ENCODE measurements at places on chromosomes 5 and 9.

DNA sequence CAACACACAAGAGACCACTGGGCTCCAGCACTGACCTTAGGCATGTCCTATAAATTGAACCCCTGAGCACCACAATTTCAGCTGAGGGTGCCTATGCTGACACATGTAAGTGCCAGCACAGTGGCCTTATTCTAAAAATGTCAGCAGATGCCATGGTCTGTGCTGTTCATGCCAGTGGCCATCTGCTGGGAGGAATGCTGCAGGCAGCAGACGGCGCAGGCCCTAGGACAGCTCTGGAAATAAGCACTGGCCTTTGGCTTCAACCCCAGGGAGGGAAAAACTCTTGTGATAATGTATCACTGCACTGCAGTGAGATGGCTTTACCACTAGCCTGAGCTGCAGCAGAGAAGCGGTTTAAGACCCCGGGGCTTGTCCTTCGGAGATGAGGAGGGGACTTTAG lies 98.5 kb downstream of the SYK start:
- no peak for DNase-seq

DNA sequence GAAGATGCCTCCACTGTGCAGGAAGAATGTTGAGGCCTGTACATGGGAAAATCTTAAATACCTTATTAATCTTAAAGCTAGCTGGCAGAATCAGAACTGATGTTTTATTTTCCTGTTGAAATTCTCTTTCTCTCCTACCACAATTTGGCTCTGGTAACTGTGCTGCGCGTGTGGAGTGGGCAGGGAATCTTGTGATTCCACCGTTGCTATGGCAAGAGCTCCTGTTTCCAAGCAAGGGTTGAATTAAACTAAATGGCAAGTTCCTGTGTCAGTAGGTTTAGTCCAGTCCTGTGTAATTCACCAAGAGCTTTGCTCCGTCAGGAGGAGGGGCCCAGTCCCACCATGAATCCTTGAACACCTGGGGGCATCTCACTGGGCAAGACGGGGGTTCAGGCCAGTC lies 36.4 kb downstream of the NXNL2 start:
- no peak for DNase-seq

GRCh38 chr5:129223178-129223577 lies 128.6 kb downstream of the ISOC1 start:
- no peak for DNase-seq

GRCh38 chr9:35481347-35481975 lies 8.4 kb upstream of the RUSC2 start:
- DNase-seq, result no peak

DNA sequence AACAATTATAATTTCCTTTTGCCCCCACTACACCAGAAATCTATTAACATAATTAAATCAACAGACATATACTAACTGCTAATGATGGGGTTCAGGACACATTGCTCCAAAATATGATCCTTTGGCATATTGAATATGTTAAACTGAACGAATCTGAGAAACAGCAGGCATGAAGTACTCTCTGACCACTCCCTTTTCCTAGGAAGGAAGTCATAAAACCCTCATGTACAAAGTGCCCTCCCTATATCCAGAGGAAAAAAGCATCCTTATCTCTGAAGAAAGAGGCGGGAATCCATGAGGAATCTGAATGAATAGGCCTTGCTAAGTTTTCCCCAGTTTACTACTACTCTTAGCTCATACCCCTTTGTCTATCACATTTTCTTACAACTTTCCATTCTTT lies 67.9 kb downstream of the ADAMTS6 start:
- DNase-seq, result no peak

DNA sequence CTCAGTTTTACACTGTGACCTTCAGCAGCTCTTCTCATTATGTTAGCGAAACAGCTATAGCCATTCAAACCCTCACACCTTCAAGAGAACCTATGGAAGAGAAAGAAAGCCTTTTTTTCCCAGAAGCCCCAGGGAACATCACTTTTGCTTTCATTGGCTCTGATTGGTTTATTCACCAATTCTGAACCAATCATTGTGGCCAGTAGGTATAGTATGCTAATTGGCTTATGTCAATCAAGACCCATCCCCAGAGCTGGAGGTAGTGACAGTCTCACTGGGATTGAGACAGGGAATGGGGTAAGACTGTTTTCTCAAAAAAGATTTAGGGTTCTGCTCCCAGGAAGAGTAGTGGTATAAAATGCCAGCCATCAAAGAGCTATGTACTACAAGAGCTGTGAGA lies 74.1 kb upstream of the FSD1L start:
- no peak for DNase-seq

GRCh38 chr5:134226441-134227192 lies 744 bp upstream of the PPP2CA start:
- DNase-seq, result no peak

GRCh38 chr5:111932199-111932598 lies 175.2 kb upstream of the NREP start:
- DNase-seq, result no peak

DNA sequence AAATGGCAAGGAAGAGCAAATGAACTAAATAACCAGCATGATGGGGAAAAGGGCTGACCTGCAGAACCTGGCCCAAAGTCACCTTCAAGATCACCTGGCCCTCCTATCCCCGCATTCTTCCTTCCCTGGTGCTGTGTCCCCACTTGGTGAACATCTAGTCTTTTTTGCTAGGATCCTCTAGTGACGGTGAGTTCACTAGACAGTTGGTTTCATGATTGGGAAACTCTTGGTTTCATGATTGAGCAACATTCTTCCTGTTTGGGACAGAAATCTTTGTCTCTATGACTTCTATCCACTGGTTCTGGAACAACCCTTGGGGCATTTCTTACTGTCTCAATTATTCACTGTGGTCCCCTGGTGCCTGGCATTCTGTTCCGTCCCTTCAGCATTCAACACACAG lies 50.2 kb upstream of the DAB2IP start:
- DNase-seq, result no peak

DNA sequence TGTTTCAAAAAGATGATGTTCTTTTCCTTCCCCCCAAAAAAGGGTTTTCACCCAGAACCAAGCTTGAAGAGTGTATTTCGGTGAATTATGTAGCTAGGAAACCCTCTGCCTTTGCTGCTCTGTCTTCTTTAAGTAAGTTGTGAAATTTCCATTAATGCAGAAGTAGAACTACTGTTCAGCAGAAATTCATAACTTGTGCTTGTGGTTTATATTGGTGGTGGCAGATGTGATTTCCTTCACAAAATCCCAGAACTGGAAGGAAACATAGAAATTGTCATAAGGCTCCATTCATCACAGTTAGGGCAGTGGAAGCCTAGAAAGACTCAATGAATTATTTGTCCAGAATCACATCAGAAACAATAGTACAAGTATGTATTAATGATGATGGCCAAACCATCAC lies 42.1 kb upstream of the DAB2 start:
- DNase-seq, result no peak

DNA sequence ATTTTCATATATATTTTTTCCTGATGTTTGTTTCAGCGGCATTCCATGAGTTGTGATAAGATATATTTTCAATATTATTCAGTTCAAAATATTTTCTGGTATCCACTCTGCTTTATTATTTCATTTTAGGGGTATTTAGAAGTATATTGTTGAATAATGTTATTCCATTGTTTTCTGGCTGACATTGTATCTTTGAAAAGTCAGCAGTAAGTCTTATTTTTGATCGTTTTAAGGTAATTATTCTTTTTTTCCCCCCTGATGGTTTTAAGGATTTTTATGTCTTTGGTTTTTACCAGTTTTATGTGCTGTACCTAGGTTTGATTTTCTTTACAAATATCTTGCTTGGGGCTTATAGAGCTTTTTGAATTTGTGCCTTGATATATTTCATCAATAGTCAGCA lies 6.6 kb upstream of the GLRA1 start:
- no peak for DNase-seq

DNA sequence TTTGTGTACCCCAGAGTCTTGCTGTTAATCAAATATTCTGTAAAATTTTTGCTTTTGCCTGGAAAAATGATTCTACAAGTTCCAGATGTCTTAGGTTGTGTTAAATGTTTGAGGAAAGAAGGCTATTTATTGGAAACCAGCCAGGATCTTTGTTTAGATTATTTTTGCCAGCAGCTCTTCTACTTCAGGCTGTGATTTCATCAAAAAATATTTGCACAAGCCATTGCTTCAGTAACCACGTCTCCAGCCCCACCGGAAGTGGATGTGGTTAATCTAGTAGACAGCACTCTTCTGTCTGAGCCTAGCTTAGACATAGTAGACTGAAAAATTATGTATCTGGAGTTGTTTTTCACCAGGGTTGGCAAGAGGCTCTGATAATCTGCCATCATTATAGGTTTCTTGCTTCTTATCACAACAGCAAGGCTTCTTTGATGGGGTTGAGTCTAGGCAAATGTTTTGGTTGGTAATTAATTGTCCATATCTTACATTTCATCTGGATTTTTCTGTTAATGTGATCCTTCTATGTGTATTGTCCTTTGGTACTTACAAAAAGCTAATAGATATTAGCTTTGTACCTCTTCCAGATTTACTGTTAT lies 17.1 kb downstream of the KCTD16 start:
- no peak for DNase-seq

- DNase-seq, result no peak
Observed at GRCh38 chr9:131943351-131943841, 136.3 kb downstream of the MED27 start.

DNA sequence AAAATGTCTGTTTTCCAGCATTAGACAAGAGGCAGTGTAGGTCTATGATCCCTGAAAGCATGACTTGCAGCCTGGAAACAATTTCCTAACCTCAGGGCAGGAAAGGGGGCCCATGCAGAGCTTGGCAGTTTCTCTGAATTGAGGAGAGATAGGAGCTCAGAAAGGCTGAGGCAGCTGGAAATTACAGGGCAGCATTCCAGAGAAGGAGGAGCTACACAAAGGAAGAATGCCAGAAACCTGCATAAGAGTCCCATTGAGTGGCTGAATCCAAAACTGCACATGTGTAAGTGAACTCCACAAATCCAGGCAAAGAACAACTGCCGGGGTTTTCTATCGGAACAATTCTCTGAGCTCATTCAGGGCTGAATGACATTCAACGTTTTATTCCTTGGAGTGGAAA lies 346.8 kb downstream of the PIK3R1 start:
- no peak for DNase-seq

GRCh38 chr5:65061974-65062353 lies 293.2 kb downstream of the CWC27 start:
- no peak for DNase-seq

GRCh38 chr5:55159763-55160492 lies at the start of gene GPX8:
Gene GPX8, plus strand, starts transcription at chr5:55160171. Its CDS starts 22 bp downstream, at chr5:55160193.
- DNase-seq, result no peak

DNA sequence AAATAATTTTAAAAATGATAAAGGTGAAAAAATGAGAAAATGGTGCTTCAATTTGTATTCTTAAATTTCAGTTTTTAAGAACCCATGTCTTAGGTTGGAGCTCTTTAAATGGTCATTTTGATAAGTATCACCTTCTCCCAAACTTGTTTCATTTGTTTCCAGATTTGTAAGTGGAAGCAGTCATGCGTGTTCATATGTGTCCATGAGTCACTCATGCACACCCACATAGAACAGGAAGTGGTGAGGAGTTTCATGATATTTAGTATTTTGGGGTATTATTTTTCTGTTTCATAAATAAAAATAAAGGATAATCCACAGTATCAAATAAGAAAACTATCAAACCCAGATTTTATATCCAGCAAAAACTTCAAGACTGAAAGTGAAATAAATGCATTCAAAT lies 570.4 kb upstream of the ST8SIA4 start:
- DNase-seq, result no peak

DNA sequence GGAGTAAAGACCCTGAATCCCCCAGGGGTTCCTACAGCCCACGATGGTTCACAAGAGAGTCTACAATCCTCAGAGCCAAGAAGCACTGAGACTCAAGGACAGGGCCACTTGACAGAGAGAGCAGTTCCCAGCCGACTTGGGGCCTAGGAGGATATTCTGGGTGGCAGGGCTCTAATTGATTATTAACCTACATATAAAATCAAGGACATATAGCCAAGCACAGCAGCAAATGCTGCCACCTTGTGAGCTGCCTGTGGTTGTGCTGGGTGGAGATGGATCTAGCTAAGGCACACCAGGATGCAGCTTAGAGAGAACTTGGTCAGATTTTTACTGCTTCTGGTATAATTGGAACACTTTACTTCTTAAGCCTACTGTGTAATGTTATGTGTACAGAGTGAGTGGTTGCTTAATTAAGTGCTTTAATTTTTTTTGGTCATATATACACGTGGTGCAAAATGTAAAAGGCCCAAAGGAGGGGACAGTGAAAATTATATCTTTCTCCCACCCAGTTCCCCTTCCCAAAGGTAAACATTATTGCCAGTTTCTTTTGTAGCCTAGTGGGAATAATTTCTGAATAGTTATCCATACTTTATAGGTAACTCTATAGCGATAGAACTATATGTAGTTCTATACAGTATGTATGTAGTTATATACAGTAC lies 78.8 kb downstream of the F2RL2 start:
- no peak for DNase-seq

- no peak for DNase-seq
Observed at GRCh38 chr9:127525401-127526188, 74.3 kb downstream of the LRSAM1 start.

Data from iPS DF 19.7 (cell line).